Stimulated activated CD8-positive, alpha-beta memory T cell treated with anti-CD3 and anti-CD28 coated beads, Interleukin-2, amount 100 ng/mL, for 1 hour (primary cell): ENCODE measurements at places on chromosomes 12 and 14.

GRCh38 chr12:124761056-124761455 is 102.6 kb downstream of the SCARB1 start:
- no peak for DNase-seq

DNA sequence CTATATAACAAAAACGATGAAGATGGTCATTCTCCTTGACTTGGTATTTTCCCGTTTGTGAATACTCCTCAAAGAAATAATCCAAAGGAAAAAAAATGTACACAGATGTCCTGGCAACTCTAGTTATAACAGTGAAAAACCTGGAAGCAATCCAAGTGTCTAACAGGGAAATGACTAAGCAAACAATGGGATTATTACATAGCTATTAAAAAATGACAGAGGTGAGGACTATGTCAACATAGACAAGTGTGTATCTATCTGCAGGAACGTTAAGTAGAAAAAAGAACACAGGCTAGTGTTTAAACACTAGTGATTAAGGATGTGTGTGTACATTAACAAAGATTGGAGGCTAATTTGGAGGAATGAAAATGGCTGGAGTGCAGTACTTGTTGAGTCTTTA is 5.9 kb upstream of the APOLD1 start:
- DNase-seq = no peak

GRCh38 chr12:3713483-3713882 is 39.4 kb downstream of the CRACR2A start:
- no peak for DNase-seq

DNA sequence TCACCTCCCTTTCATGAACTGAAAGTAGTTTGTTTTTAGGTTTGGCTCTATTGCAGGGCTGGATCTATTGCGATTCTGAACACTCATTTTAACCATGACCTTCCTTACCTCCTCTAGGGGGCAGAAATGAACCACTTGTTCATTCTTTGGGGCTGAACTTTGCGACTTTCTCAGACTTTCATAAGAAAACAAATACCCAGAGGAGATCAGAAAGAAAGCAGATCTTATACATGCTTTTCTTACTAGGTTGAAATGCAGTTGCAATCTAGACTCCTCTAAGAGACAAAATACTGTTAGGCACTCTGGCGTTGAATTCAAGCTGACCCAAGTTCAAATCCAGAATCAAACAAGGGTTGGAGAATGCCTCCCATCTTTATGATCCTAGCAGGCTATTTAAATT is 32.6 kb upstream of the PLEKHG3 start:
- no peak for DNase-seq

DNA sequence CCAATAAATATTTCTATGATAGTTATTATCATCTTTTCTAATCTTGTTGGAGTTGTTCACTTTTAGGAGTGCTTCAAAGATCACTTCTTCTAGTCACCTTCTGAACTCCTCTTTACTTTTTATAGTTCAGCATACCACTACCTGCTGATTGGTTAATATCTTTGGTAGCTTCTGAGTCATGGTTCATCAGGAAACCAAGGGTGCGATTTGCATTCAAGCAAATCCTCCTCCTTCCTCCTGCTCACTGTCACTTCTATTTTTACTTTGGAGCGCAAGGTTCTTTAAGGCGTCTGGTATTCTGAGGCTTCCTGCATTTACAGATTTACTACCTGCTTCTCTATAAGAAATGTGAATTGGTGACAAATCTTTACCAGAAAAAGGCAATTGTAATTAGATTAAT is 24.0 kb downstream of the SYT1 start:
- DNase-seq = no peak

- no peak for DNase-seq
Observed at GRCh38 chr12:114735680-114736374, 51.9 kb upstream of the TBX3 start.
